GM23248 (cell line): ENCODE measurements at places on chromosomes 2 and 18.

- DNase-seq = no peak
Observed at GRCh38 chr2:97857553-97857952, 138.2 kb downstream of the TMEM131 start.

DNA sequence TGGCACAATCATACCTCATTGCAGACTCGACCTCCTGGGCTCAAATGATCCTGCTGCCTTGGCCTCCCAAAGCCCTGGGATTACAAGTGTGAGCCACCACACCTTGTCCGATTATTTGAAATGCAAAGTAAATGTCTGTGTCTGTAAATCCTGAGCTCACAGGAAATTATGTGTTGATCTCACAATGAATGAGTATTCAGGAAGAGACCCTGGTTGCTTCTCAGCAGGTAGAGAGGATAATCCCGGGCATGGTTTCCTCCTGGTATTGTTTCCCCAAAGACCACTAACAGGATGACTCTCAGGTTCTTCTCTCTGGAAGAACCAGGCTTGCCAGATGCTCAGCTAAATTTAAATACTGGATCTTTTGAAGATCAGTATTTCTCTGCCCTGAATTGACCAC lies 147.6 kb downstream of the LDLRAD4 start:
- no peak for DNase-seq

DNA sequence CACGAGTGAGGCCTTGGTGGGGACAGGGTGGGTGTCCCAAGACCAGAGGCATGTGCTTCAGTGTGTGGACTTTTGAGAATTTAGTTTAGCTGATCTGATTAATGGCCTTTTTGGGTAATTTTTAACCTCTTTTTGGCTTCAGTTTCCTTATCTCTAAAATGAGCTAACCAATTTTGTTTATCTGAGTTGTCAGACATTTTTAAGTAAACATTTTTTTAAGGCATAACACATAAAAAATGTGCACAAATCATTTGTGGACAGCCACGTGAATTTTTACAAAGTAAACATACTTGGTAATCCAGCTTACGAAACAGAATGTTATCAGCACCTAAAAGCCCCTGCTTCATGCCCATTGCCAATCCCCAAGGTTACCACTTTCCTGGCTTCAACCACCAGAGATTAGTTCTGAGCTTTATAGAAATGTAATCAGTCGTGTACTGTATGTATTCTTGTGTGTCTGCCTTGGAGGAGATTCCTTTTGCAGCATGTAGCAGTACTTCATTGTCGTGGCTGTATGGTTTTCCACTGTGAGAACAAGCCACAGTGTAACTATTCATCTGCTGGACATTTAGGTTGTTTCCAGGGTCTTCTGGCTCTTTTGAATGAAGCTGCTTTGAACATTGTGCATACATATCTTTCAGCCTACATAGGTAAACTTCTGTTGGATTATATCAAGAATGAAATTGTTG lies 8.4 kb upstream of the INO80C start:
- DNase-seq = no peak

DNA sequence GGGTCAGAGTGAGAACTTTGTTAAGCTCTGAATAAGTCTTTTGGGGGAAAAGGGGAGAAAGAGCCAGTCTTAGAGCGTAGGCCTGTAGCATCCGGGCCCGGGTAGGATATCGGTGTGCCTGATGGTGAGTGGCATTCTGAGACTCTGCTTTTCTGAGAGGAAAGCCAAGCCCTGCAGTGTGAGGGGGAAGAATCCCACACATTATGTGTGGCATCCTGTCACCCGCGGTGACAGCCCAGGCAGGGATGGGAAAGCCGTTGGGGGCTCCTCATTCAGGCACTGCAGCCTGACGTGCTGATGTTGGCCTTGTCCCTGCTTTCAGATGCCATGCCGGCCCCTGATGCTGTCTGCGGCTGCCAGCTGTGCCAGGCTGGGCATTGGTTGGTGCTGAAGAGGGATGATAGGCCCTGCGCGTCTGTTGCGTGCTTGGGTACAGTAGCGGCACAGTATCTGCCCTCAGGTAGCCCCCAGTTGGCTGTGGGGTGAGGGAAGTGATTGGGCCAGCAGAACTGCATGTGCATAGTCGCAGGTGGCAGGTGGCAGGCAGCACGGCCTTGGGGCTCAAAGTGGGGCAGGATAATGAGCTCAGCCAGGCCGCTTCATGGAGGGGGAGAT lies 37.6 kb downstream of the GLI2 start:
- no peak for DNase-seq

DNA sequence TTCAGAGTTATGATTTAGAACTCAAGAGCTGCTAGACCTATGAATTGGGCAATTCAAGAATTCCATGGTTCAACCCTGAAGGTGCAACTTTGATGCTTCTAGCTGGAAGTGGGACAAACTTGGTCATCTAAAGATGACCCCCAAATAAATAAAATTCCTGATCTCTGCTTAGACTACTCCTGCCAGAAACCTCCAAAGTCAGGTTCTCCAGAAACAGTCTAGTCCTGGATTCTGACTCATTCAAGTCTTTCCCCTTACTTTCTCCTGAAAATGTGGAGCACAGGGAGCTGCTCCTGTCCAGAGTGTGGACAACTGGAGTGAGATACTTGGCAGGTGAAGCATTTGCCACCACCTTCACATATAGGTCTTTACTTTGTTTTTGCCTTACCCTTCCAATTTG lies 557.7 kb upstream of the TNP1 start:
- DNase-seq = peak; percentile 57

DNA sequence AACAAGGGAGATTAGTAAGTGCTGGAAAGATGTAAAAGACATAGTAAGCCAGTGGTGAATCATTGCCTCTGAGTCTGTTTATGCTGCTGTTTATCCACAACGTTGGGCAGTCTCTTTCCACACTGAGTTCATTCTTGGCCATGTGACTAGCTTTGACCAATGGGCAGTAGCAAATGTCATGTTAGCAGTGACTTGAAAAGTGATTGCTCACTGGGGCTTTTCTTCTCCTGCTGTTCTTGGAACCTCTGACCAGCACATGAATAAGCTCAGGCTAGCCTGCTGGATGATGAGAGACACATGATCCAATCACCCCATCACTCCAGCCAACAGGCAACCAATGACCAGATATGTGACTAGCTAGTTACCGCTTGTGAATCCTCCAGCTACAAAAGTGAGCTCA lies 360.4 kb downstream of the SLC4A3 start:
- peak; percentile 92 for DNase-seq

DNA sequence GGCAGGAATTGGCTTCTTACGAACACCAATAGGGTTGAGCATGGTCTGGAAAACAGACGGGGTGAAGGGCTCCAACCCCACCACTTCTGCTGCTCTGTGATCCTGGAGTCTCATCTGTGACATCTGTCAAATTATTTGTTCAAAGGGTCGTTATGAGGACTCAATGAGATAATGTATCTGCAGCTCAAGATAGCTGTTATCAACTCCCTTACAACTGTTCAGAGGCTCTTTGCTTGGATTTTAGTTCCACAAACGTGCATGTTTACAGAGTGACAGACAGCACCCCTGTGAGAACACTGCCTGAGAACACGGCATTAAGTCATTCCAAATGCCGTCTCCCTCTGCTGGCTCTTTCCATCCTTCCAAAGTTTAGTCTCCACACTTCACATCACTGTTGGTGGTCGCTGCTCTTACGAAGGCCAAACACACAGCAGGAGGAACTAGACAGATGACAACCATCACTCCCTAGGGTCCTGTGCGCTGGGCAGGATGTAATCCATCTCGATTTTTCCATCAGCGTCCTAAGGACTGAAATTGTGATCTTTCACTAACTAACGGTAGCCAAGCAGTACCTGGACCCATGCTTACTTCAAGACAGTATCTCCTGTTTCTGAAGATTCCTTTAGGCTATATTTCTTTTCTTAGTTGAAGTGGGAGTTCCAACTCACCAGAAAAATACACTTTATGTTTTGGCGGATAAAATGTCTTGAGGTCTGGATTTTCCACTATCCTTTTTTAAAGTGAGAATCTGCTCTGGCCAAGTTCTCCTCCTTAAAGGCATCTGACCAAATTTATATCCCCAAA lies 220.3 kb downstream of the ANAPC1 start:
- DNase-seq = no peak

DNA sequence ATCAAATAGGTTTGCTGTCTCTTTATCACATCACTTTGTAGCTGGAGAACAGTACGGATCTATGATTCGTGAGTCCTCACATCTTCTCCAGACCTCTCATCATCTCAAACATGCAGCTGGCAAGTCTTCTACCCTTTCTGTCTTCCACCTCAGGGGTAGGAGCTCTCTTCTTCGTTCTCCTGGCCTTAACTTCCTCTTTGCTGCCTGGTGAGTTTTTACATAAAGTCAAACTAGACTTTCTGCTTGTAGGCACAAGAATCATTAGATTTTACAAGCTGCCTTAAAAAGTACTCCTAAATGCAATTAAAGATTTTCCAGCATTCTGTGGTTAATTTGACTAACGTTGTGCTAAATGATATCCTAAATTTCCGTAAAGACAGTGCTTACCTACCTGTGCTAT lies 43.7 kb upstream of the TANK start:
- DNase-seq = no peak

- no peak for DNase-seq
Observed at GRCh38 chr18:79918615-79919011, 32.8 kb downstream of the SLC66A2 start.
